Epithelial cell of umbilical artery (primary cell): ENCODE measurements at places on chromosomes 4 and X. TPM values are rescaled to one million over a fixed set of nuclear protein-coding genes. Genes with fewer than 3 reads are reported as not detected.

Gene MAOB
- under 0.01 TPM in 1 of 2 replicates, not detected in the other for total RNA-seq

Gene LUZP4
- not detected in 2 replicates for total RNA-seq

Gene VSIG4
- not detected in 2 replicates for total RNA-seq

Gene NR3C2
- 4.1 and 4.2 TPM in 2 replicates for total RNA-seq

Gene F9
- not detected in 2 replicates for total RNA-seq

Gene DIAPH2
- total RNA-seq = 16.6 and 22.1 TPM in 2 replicates

Gene COL4A6
- total RNA-seq = 0.97 and 4.9 TPM in 2 replicates

Gene TMEM150C
- total RNA-seq = 3.2 TPM in 2 replicates

Gene HSFX1
- total RNA-seq = under 0.01 and 0.46 TPM in 2 replicates

Gene VEGFC
- total RNA-seq = 18.4 and 26.0 TPM in 2 replicates

Gene ZNF280C
- total RNA-seq = 1.9 and 2.1 TPM in 2 replicates

Gene SPACA5
- not detected in 2 replicates for total RNA-seq

Gene STIM2
- 5.5 and 8.8 TPM in 2 replicates for total RNA-seq

Gene PDLIM3
- total RNA-seq = 49.4 and 58.5 TPM in 2 replicates

Gene TMEM35A
- 6.1 and 6.5 TPM in 2 replicates for total RNA-seq

Gene EPGN
- 0.32 and 0.61 TPM in 2 replicates for total RNA-seq

Gene HMGN5
- 0.30 and 0.65 TPM in 2 replicates for total RNA-seq
